ENCODE measurements at places on chromosomes 6 and 20. TPM values are rescaled to one million over a fixed set of nuclear protein-coding genes. Genes with fewer than 3 reads are reported as not detected.
A peak's percentile ranks its signal among the peaks of the same experiment; 100 is the strongest.

The LIME1 gene
- total RNA-seq = 59.0 TPM

The MEA1 gene
- total RNA-seq = 144 TPM

GRCh38 chr6:113994934-113995342, 24.0 kb upstream of the HDAC2 start:
- peak; percentile 95 for DNase-seq

DNA sequence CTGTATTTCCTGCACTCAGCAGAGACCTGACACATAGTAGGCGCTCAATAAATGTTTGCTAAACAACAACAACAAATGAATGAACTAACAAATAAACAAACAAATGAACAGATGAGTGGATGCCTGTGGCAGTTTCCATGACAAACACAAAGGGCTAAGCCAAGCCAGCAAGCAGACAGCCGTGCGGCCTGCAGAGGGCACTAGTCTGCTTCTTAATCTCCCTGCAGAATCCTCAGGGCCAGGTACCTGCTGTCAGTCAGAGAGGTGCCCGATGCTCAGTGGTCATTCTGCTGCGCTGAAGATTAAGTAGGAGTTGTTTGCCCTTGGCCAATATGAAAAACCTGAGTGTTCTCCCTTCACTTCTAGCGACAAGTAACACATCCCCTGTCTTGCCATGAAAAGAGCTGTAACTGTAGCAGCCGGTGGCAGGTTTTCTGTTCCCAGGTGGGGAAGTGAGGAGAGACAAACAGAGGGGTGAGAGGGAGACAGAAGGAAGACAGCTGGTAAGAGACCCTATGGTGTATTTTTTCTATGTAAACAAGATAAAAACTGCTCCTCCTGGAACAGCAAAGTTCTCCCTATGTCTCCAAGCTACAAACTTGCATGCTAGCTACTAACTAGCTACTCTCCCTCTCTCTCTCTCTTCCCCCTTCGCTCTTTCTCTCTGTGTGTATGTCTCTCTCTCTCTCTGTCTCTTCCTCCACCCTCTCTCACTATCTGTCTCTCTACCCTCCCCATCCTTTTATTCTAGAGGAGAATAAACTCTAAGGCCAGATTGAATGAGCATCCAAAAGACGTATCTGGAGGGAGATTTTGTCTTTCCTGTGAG, at the start of gene MC3R:
Gene MC3R, plus strand, starts transcription at position 779 of the 829 bp plus-strand sequence. CDS start 112 bp downstream, outside the sequence.
- peak; percentile 16 for DNase-seq
